ENCODE measurements at places on chromosomes 4 and X.

GRCh38 chr4:175536852-175537453 lies 275.1 kb downstream of the GPM6A start:
- peak; percentile 67 for DNase-seq

DNA sequence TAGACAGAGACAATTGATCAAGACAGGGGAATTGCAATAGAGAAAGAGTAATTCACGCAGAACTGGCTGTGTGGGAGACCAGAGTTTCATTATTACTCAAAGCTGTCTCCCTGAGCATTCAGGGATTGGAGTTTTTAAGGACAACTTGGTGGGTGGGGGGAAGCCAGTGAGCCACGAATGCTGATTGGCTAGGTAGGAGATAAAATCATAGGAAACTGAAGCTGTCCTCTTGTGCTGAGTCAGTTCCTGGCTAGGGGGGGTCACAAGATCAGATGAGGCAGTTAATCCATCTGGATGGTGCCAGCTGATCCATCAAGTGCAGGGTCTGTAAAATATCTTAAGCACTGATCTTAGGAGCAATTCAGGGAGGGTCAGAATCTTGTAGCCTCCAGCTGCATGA lies 358.6 kb downstream of the GPM6A start:
- DNase-seq, result peak; percentile 11

GRCh38 chr4:26782830-26783202 lies 77.8 kb upstream of the STIM2 start:
- no peak for DNase-seq

DNA sequence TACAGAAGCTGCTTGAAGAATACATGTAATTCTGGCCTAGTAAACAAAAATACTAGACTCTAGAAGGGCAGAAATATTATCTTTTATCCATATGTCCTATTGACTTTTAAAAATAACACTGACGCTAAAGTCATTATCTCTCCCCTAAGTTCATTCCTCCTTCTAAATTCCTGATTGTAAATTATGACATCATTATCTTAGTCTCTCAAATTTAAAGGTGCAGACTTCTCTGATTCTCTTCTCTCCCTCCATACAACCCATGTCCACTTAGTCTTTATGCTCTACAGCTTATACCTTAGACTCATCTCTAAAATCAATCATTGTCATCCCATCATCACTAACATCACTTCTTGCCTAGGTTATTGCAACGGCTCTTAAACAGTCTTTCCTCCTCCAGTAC lies 327.9 kb upstream of the GRIA3 start:
- no peak for DNase-seq

DNA sequence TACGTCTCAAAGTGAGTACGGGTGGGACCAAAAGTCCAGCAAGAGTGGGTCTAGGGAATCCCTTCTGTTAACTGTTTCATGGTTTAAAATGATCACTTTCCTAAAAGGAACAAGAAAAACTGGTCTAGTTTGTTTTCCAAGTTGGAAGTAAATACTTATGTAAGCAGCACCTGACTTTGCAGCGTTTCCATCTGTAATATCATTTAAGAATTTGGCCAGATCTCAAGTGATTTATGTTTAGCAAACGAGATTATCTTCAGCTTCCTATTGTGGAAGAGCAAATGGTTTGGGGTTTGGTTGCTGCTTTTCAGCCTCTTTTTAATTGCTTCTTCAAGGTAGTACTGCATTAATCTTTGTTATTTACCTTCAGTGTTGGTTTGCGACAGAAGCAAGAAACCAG lies 50.4 kb downstream of the FHIP1A start:
- no peak for DNase-seq

- no peak for DNase-seq
Observed at GRCh38 chr4:108954880-108955279, 192.0 kb upstream of the ETNPPL start.

DNA sequence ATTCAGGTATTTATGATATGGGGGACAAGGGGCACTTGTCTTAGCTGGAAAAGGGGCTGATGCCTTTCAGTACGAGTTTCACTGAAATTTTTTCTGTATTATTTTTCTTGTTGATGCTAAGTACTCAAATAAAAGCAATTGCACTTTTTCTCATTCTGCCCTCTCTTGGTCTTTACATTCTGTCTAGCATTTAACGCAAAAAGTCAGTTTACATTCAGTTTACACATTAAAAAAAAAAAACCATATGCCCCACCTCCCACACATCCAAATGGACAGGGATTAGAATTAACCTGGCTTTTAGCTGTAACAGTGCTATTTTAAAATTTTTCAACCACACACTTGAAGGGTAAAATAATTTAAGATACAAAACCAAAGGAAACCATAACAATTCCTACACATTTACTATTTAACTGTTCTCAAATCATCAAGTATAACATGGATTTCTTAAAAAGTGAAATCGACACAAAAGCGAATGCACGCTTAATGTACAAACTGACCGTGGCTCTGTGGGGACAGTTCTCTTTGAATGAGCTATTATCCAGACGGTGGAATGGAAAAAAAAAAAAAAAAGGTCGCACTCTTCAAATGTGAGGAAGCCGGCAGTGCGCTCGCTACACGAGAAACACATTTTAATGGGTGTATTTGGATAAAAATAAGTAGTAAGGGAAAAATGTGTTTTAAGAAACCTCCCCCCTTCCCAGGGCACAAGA lies 1.4 kb downstream of the AMMECR1 start:
- DNase-seq, result no peak

DNA sequence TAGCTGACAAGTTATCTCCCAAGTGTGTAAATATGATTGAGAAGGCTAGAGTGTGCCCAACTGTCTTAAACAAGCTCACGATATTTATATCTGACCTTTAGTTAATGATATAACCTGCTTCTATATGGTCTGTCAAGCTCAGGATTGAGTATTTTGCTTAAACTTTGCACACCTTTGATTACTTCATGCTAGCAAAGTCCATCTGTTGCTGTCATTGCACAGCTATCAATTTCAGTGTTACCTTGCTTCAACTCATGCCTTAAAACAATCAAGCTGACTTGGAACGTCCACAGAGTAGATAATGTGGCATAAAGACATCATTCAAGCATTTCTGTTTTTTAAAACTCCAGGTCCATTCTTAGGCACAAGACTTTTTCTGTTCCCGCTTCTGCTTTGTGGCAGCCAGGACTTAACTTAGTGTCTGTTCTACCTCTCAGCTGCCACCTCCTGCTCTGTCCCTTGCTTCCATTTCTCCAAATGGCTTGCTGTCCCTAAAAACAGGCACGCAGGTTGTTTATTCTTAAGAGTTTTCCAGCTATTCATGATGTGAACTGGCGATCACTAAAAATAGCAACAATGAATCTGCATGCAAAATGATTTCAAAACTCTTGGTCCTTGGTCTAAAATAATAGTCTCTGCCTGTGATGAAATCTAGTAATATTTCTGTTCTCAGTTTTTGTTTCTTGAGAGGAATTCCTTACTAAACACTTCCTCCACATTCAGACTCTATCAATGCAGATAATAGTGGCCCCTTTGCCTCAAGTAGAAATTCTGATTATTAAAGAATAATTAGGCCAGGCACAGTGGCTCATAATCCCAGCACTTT lies 16.3 kb upstream of the NEIL3 start:
- DNase-seq, result no peak

GRCh38 chr4:185740471-185740873 lies 71.5 kb downstream of the SORBS2 start:
- no peak for DNase-seq

DNA sequence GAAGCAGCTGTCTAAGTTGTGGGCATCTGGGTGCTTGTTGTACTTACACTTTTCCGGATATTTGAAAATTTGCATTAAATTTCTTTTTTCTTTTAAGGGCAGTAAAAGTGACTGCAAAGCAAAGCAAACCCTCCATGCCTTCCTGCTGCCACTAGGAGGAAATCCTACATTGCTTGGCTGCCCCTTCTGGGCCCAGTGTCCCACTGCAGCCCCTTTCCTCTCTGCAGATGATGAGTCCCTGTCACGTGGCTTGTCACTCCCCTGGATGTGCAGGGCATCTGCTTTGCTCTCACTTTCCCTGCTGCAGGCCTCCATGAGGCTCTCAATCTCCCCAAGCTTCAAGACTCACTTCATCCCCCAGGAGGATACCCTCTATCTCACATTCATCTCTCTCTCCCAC lies 12.7 kb downstream of the TSR2 start:
- DNase-seq, result peak; percentile 3

DNA sequence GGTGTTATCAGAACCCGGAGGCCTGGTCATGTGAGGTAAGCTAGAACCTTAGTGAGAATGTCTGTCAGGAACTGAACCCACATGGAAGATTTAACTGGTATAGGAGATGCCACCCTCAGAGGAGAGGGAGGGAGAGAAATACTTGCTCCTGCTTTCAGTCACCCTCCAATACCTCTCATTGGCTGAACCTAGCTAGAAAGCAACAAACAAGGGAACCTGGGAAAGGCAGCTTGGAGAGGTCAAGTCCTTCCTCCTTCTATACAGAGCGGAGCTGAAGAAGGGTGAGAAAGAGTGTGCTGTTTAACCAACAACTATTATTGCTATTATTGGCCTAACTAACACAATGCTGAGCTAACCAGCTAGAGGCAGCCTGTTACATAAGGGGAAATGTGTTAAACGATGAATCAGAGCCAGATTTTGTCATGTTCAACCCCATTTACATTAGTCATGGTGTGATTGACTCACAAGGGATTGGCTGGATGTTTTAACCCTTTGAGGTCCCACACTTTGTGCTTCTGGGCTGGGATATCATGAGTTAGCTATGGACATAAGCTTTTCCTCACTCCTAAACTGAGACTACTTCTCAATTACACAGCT lies 96.5 kb upstream of the ESX1 start:
- DNase-seq, result peak; percentile 79

DNA sequence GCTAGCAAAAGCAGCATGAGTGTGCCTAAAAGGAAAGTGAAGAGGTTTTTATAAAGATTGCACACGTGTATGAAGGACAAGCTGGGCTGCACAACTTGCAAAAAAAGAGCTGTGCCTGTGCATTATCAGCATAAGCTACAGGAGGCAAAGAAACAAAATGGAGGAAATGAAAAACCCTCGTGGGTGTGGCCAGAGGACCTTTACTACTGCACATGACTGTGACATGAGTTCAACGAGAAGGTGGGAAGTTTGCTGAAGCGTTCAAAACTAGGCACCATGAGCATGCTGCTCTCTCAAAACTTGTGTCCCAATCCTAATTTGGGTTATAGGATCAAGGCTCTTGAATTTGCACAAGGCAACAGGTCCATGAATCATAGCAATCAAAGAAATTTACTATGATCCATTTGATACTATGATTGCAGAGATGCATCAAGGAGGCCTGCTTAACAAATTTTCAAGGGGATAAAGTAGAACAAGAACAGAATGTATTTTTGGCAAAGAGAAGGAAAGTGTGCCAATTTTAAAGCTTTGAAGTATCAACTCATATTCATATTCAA lies 38.1 kb upstream of the CXorf38 start:
- no peak for DNase-seq

GRCh38 chrX:29432534-29432933 lies 782.8 kb upstream of the MAGEB2 start:
- DNase-seq, result no peak

DNA sequence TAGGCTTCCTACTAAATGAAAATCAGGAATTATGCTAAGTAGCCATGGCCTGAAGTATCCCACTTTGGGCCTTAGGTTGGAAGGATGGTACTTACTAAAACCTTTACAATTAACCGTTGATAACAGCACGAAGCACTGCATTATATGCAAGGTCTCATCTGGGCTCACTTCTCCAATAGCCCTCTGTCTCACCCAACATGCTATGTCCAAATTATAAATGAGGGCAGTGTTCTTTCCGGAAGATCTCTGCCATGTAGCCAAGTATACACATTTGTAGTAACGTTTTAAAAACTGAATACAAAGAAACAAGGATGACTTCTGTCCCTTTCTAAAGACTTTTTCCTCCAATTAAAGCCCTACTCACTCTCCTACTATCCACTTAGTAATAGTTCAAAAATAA lies 51.6 kb downstream of the SCFD2 start:
- DNase-seq, result no peak

GRCh38 chr4:31374256-31374960 lies 654.2 kb downstream of the PCDH7 start:
- no peak for DNase-seq

- no peak for DNase-seq
Observed at GRCh38 chrX:154991476-154991875, 31.0 kb downstream of the F8 start.

GRCh38 chrX:119646515-119646914 lies 40.3 kb upstream of the NKRF start:
- no peak for DNase-seq

DNA sequence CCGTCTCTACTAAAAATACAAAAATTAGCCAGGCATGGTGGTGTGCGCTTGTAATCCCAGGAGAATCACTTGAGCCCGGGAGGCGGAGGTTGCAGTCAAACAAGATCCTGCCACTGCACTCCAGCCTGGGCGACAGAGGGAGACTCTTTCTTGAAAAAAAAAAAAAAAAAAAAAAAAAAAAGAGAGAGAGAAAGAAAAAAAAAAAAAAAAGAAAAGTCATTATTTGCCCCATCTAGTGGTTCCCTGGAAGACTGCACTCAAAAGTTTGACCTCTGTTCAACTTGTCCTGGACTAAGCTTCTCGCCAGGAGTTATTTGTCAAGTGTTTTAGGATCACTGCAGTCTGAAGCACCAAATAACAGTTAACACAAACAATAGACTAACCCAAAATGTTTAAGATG lies 45.3 kb upstream of the KCTD8 start:
- no peak for DNase-seq

- DNase-seq, result no peak
Observed at GRCh38 chrX:7432901-7433300, 284.9 kb upstream of the PUDP start.

DNA sequence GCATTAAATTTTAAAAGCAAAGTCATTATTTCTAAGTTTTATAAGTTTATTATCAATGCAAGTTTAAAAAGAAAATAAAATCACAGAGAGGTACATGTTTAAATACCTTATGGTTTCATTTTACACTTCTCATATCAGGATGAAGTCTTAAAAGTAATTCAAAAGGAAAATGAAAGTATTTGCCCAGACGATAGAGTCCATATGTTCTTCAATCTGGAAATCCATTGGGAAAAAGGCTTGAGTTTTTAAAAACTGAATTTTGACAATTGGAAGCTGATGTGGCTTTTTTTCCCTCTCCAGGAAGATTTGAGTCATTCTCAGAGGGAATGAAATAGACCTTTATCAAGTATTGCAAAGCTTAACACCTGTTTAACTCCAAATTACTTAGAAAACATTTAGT lies 37.1 kb downstream of the MAB21L2 start:
- no peak for DNase-seq

DNA sequence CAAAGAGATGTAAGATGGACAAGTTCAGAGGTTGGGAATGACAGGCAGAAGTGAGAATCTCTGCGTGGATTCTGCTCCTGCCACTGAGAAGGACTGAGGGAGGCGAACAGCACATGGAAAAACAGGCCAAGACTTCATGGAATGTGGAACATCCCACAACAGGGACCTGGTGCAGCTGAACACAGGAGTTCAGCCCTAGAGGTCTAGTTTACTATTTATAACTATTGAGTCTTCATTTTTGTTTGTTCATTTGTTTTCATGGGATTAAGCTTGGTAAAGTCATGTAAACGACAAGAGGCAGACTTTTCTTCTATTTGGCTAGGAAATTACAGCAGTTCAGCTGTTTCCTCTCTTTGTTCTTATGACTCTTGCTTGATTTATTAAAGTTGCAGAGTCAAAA lies 234.5 kb downstream of the MAML3 start:
- DNase-seq, result peak; percentile 48

All from HCEC 1CT (cell line).